ENCODE measurements at places on chromosomes 13 and 19. TPM values are rescaled to one million over a fixed set of nuclear protein-coding genes. Genes with fewer than 3 reads are reported as not detected.

DNA sequence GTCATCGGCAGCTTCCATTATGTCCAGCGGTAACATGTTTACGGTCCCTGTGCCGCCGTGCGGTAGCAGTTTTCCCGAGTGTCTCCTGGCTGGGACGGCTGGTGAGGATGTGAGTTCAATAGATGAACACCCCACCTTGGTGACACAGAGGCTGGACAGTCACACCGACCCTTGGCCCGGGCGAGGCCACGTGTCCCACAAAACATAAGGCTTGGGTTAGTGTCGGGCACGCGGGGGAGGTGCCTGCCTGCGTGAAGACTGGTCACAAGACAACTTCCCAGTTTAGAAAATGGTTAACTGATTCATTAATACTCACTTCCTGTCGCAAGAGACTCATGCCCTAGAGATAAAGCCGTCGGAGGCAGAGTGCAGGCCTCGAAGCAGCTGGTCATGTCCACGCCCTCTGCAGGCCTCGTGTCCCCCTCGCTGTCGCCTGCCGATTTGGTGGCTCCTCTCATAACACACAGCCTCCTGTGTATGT is 17.2 kb downstream of the RASA3 start:
- H3K4me1 ChIP-seq: peaks cover 46% of the 10 kb centered on the region
- H3K27me3 ChIP-seq: no peaks in the 10 kb centered on the region
- peak overlapping the region; percentile 24 for H3K4me3 ChIP-seq
- H3K27ac ChIP-seq: peak overlapping the region; percentile 88
- peaks cover 20% of the 10 kb centered on the region for H3K36me3 ChIP-seq

- H3K27me3 ChIP-seq: no peaks in the 10 kb centered on the region
- H3K27ac ChIP-seq: peak overlapping the region; percentile 75
Observed at GRCh38 chr19:51339313-51339686, 2.6 kb downstream of the VSIG10L start.

DNA sequence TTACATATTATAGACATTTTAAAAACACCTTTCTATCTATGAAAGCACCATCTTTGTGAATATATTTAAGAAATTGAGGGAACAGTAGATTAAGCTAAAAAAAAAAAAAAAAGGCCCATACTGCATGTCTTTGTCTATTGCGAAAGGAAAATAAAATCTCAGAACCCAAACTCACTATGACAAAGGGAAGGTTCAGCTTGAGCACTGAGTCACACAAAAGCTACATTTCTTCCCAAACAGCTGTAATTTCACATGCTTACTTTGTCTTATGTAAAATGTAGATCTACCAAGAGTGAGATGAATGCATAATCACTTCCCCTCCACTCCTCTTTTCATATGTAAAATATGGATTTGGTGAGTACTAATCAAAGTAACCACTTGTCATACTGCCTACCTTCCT is 640.1 kb upstream of the KLF12 start:
- H3K4me3 ChIP-seq: no peak overlapping the region
- no peaks in the 10 kb centered on the region for H3K4me1 ChIP-seq
- no peak overlapping the region for H3K27ac ChIP-seq
- no peaks in the 10 kb centered on the region for H3K36me3 ChIP-seq
- H3K27me3 ChIP-seq: no peaks in the 10 kb centered on the region

GRCh38 chr19:15702534-15702930 is 25.3 kb upstream of the OR10H2 start:
- DNase-seq: no peak
- no peaks in the 10 kb centered on the region for H3K4me1 ChIP-seq
- no peaks in the 10 kb centered on the region for H3K36me3 ChIP-seq
- no peak overlapping the region for H3K27ac ChIP-seq
- H3K4me3 ChIP-seq: no peak overlapping the region

- no peaks in the 10 kb centered on the region for H3K36me3 ChIP-seq
- H3K4me3 ChIP-seq: no peak overlapping the region
- H3K27me3 ChIP-seq: peaks cover 24% of the 10 kb centered on the region
- H3K4me1 ChIP-seq: no peaks in the 10 kb centered on the region
- no peak overlapping the region for H3K27ac ChIP-seq
- no peak for DNase-seq
Observed at GRCh38 chr13:41994696-41995095, 33.8 kb upstream of the VWA8 start.

- H3K4me1 ChIP-seq: no peaks in the 10 kb centered on the region
- no peak overlapping the region for H3K27ac ChIP-seq
- no peaks in the 10 kb centered on the region for H3K36me3 ChIP-seq
- H3K4me3 ChIP-seq: no peak overlapping the region
Observed at GRCh38 chr13:87089391-87089790, 581.8 kb upstream of the SLITRK5 start.

- no peak overlapping the region for H3K4me3 ChIP-seq
- no peak overlapping the region for H3K27ac ChIP-seq
- no peaks in the 10 kb centered on the region for H3K27me3 ChIP-seq
- DNase-seq: no peak
- H3K4me1 ChIP-seq: peaks cover 2% of the 10 kb centered on the region
Observed at GRCh38 chr13:99577934-99578917, 77.0 kb downstream of the TM9SF2 start.

GRCh38 chr13:44989071-44989889 is at the start of the genes GPALPP1 and NUFIP1:
Gene GPALPP1 (plus strand): TSS chr13:44989538. CDS start chr13:44989655, 117 bp downstream.
Gene NUFIP1 (minus strand): TSS chr13:44989471. CDS start chr13:44989436, 35 bp downstream.
- H3K4me1 ChIP-seq: peaks cover 37% of the 10 kb centered on the region
- peak within 1 kb of the TSS; percentile 99 for H3K4me3 ChIP-seq

DNA sequence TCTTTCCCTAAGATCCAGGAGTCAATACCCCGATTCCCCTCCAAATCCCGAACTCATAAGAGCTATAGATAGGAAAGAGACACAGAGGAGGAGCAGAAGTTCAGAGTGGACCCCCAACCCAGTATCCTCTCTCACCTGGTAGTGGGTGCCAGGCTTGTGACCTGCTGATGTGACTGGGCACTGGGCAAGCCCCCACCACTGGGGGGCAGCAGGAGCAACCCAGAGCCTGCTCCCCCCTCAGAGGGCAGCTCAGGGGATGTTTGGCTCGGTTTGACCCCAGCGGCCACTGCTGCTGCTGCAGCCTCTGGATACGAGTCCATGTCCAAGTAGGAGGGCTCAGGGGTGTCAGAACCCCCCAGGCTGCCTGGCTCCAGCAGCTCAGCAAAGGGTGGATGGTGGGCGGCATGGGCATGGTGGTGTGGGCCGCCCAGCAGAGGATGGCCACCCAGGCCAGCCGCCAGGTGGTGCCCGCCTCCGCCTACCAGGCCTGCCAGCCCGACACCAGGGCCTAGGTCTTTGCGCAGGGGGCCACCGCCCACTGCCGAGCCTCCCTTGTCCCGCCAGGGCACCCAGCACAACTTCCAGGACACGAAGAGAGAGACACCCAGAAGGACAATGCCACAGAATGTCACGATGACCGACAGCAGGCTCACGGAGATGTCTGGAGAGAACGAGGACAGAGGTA is 7.4 kb downstream of the SYT3 start:
- DNase-seq: no peak
- H3K4me3 ChIP-seq: no peak overlapping the region
- peaks cover 16% of the 10 kb centered on the region for H3K27me3 ChIP-seq

GRCh38 chr19:38742906-38743305 is 1.4 kb downstream of the CAPN12 start:
- DNase-seq: no peak
- H3K36me3 ChIP-seq: no peaks in the 10 kb centered on the region
- H3K27ac ChIP-seq: no peak overlapping the region

DNA sequence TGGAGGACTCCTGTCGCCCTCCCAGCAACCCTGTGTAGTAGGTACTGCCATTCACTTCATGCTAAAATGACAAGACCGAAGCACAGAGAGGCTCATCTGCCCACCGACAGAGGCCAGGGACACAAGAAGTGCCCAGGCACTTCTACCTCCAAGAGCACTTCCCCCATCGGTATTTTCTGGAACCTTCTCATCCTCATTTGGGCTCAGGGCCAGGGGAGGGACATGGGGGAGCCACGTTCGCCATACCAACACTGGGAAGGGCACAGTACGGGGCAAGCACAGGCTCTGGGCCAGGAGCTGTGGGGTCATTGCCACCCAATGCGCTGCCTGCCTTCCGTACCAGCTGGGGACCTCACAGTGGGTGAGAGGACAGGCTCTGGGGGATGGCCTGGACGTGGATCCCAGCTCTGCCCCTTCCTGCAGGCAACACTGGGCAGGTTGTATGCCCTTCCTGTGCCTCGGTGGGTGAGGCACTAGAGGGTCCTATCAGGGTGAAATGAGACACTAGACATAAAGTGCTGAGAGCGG is 21.3 kb upstream of the CCNP start:
- DNase-seq: no peak
- peaks cover 61% of the 10 kb centered on the region for H3K36me3 ChIP-seq

DNA sequence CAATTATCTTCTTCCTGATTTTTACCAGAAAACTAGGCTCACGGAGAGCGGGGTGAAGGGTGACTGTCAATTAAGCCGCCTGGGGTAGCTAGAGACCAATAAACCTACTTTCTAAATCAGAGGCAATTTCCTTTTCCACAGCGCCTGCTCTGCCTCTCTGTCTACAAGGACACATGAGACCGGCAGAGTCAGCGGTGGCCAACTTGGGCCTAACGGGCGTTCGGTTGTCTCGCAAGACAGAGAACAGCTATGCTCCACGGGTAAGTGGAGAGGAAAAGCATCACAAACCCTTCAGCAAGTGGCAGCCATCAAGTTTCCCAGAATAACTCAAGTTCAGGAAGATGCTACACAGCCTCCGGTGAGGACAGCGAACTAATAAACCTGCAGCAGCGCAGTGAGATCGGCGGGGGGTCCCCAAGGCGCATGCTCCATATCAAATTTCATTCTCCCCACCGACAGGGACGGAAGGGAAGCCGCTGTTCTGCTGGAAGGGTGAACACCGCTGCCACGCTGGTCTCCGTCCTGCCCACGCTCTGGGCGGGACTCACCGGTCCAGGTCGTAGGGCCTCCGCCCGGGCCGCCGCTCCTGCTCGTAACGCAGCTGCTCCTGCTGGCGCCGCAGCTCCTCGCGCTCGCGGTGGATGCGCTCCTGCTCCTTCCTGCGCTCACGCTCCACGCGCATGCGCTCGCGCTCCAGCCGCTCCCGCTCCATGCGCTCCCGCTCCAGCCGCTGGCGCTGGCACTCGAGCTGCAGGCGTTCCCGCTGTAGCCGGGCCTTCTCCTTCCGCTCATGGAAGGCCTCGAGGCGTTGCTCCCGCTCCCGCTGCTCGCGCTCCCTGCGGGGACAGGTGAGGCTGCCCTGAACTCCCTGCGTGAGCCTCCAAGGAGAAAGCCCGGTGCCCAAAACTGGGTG is 25.8 kb upstream of the TINCR start:
- H3K27me3 ChIP-seq: no peaks in the 10 kb centered on the region
- peaks cover 92% of the 10 kb centered on the region for H3K36me3 ChIP-seq
- H3K4me1 ChIP-seq: no peaks in the 10 kb centered on the region

The TEX26 gene
- not detected for total RNA-seq

The CD37 gene
- 1,688 TPM for total RNA-seq

The TOMM40 gene
- total RNA-seq: 81.7 TPM

The CEACAM3 gene
- total RNA-seq: not detected

The KLK2 gene
- 1.8 TPM for total RNA-seq

The ZNF296 gene
- total RNA-seq: 28.0 TPM

The ZNF66 gene
- total RNA-seq: 19.1 TPM

The IGFL3 gene
- not detected for total RNA-seq

The CACNG7 gene
- not detected for total RNA-seq
